Pancreas (tissue), 10 donors: ENCODE measurements at places on chromosomes 5 and 9. TPM values are rescaled to one million over a fixed set of nuclear protein-coding genes. Genes with fewer than 3 reads are reported as not detected.

DNA sequence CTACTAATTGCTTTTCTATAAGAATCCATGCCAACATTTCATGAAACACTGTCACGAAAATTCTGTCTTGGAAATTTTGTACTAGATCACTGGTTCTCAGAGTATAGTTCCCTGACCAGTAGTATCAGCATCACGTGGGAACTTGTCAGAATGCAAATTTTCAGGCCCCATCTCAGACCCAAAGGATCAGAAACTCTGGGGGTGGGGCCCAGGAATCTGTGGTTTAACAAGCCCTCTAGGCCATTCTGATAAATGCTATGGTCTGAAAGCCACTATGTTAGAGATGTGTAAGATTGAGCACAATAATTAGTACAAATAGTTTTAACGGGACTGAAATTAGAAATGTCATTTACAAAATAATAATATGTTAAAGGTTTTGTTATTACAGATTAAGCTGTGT, 615.7 kb upstream of the ARRDC3 start:
- H3K4me3 ChIP-seq = no peak overlapping the region
- no peaks in the 10 kb centered on the region for H3K27me3 ChIP-seq
- H3K4me1 ChIP-seq = no peaks in the 10 kb centered on the region
- no peaks in the 10 kb centered on the region for H3K36me3 ChIP-seq
- no peak for DNase-seq

GRCh38 chr5:137347865-137348264, 151.3 kb downstream of the SPOCK1 start:
- no peak for DNase-seq
- H3K36me3 ChIP-seq = no peaks in the 10 kb centered on the region
- H3K4me1 ChIP-seq = no peaks in the 10 kb centered on the region

- no peak for DNase-seq
- no peaks in the 10 kb centered on the region for H3K27me3 ChIP-seq
- H3K4me3 ChIP-seq = no peak overlapping the region
- no peaks in the 10 kb centered on the region for H3K4me1 ChIP-seq
- H3K36me3 ChIP-seq = no peaks in the 10 kb centered on the region
- no peak overlapping the region for H3K27ac ChIP-seq
Measured at GRCh38 chr5:90562341-90562740, 3.7 kb downstream of the ADGRV1 start.

GRCh38 chr5:146340260-146341081, 1.8 kb downstream of the POU4F3 start:
- H3K36me3 ChIP-seq = no peaks in the 10 kb centered on the region
- peak; percentile 59 for DNase-seq
- H3K27ac ChIP-seq = no peak overlapping the region
- H3K4me1 ChIP-seq = no peaks in the 10 kb centered on the region
- peak overlapping the region; percentile 25 for H3K4me3 ChIP-seq

DNA sequence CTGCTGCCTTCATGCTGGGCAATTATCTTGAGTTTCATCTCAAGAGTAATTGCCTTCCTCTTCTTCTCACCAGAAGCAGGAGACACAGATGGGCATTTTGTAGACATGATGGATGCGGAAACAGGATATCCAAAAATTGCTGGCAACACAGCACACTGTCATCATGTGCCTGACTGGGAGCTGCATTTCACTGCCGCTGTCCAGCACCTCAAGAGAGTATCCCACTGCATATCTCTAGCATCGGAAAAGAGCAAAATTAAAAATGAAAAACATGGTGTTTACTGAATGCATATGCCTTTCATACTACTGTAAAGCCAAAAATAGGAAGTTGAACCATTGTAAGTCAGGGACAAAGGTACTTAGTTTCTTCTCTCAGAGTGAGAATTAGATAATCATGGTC, 210.7 kb downstream of the MAN2A1 start:
- peaks cover 5% of the 10 kb centered on the region for H3K4me1 ChIP-seq

Gene ACOT12
- total RNA-seq = not detected

DNA sequence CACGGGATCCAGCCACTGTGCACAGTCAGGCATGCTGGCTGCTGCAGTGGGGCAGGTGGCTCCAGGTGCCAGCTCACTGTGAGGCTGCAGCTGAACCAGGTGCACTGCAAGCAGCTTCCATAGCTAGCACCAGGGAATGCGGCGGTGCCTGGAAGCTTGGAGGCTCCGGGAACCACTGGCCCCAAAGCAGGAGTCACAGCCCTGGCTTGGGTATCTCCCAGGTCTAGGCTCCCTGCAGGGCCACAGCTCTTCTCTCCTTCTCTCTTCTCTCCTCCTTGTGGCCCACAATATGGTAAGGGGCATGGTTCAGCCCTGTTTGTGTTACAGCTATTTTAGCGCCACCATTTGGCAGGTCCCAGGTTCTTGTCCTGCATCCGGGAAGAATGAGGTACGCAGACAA, 6.7 kb upstream of the MTMR12 start:
- no peak overlapping the region for H3K4me3 ChIP-seq
- no peak for DNase-seq
- H3K4me1 ChIP-seq = peaks cover 3% of the 10 kb centered on the region
- no peaks in the 10 kb centered on the region for H3K36me3 ChIP-seq
- H3K27ac ChIP-seq = no peak overlapping the region

- DNase-seq = no peak
- H3K4me1 ChIP-seq = peaks cover 1% of the 10 kb centered on the region
- no peak overlapping the region for H3K27ac ChIP-seq
- H3K27me3 ChIP-seq = no peaks in the 10 kb centered on the region
- no peaks in the 10 kb centered on the region for H3K36me3 ChIP-seq
Measured at GRCh38 chr5:176697934-176698538, 50.8 kb downstream of the TSPAN17 start.

DNA sequence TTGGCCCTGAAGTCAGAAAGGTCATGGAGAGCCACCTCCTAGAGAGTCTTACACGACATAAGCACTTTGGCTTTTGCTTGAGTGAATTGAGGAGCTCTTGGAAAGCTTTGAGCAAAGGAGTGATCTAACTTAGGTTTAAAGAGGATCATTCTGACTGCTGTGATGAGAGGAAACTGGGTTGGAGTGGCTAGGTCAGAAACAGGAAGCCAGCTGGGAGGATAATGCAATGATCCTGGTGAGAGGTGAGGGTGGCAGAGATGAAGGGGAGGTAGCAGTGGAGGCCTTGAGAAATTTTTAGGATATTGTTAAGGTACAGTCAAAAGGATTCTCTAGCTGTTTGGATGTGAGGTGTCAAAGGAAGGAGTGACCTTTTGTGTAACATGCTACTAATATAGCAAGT, 32.2 kb upstream of the ROPN1L start:
- no peak overlapping the region for H3K4me3 ChIP-seq
- H3K4me1 ChIP-seq = no peaks in the 10 kb centered on the region
- no peak for DNase-seq
- peaks cover 26% of the 10 kb centered on the region for H3K36me3 ChIP-seq
- no peak overlapping the region for H3K27ac ChIP-seq
- no peaks in the 10 kb centered on the region for H3K27me3 ChIP-seq

- H3K27me3 ChIP-seq = peaks cover 26% of the 10 kb centered on the region
- peaks cover 14% of the 10 kb centered on the region for H3K4me1 ChIP-seq
- H3K4me3 ChIP-seq = no peak overlapping the region
- H3K27ac ChIP-seq = no peak overlapping the region
- no peak for DNase-seq
- no peaks in the 10 kb centered on the region for H3K36me3 ChIP-seq
Measured at GRCh38 chr5:88677943-88678769, 204.8 kb downstream of the MEF2C start.

Gene TXNDC8
- total RNA-seq = not detected

Gene SLC1A1
- 2.0 TPM for total RNA-seq

- H3K27me3 ChIP-seq = no peaks in the 10 kb centered on the region
- H3K4me1 ChIP-seq = no peaks in the 10 kb centered on the region
- no peak for DNase-seq
- no peak overlapping the region for H3K27ac ChIP-seq
- no peaks in the 10 kb centered on the region for H3K36me3 ChIP-seq
- no peak overlapping the region for H3K4me3 ChIP-seq
Measured at GRCh38 chr5:154829589-154830218, 20.7 kb downstream of the FAXDC2 start.

Gene FBN2
- total RNA-seq = 0.51 TPM

DNA sequence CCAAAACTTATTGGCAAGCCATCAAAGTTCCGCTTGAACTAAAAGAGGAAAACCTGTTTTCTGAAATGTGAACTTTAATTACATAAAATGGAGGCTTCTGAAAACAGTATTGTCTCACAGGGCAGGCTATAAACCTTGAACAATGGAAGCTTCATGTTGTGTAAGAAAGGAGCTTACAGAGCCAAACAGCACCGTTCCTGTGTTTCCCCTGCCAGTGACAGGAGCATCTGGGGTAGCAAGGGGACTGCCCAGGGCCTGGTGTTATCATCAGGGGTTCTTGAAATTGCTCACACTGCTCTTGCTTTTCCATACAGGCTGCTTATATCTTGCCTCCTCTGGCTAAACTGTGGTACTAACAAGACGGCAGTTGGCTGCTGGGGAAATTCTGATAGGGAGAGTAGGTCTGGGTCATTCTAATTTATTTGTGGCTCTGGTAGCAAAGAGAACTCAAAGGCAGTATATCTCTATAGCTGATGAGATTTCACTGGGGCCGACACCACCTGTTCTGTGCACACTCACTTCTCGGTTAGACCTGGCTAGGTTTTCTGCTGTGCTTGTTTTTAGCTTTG, 40.4 kb downstream of the BASP1 start:
- no peak overlapping the region for H3K4me3 ChIP-seq
- no peak for DNase-seq
- H3K36me3 ChIP-seq = no peaks in the 10 kb centered on the region
- no peaks in the 10 kb centered on the region for H3K27me3 ChIP-seq
- no peak overlapping the region for H3K27ac ChIP-seq
- no peaks in the 10 kb centered on the region for H3K4me1 ChIP-seq

DNA sequence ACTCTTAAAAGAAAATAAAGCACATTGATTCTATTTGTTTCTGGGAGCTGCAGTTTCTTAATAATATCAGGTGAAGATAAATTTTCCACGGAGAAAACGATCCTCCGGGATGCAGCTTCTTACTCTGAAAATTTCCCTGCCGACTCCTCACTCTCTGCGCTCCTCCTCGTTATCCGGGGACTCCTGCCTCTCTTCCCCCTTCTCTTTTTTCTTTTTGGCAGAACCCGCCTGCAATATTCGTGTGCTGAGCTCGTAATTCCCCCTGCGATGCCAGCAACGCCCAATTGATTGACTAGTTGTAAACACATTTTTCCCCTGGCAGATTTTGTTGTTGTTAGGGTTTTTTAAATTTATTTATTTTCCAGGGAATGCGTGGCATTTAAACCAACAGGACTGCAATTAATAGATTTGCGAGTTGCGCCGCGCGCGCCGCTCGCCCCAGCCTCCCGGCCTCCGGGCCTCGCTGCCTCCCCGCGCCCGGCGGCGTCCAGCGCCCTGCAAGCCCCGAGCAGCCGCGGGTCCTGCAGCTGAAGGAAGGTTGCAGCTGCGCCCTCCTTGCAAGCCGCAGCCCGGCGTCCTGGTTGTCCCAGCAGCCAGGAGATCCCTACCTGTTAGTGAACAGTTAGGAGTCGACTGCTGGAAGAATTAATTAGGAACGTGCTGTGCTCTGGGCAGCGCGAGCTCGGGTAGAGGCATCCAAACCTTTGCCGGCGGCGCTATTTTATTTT, 2.2 kb downstream of the NTNG2 start:
- H3K36me3 ChIP-seq = no peaks in the 10 kb centered on the region
- H3K27ac ChIP-seq = no peak overlapping the region
- no peak overlapping the region for H3K4me3 ChIP-seq
- no peaks in the 10 kb centered on the region for H3K27me3 ChIP-seq
- no peak for DNase-seq

DNA sequence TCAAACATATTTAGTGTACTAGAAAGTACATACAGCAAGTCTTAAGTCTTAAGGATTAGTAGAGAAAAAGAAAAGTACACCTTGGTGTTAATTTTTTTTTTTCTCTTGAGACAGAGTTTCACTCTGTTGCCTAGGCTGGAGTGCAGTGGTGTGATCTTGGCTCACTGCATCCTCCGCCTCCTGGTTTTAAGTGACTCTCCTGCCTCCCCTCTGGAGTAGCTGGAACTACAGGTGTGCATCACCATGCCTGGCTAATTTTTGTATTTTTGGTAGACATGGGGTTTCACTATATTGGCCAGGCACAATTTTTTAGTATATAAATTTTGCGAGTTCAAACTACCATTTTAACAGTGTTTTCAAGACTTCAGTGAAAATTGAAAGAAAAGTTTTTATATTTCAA, 1941.1 kb upstream of the CDH6 start:
- no peak overlapping the region for H3K27ac ChIP-seq
- no peak for DNase-seq
- H3K4me3 ChIP-seq = no peak overlapping the region

Gene CD72
- 2.7 TPM for total RNA-seq

- H3K27ac ChIP-seq = no peak overlapping the region
- H3K36me3 ChIP-seq = no peaks in the 10 kb centered on the region
Measured at GRCh38 chr5:515273-515836, 8.9 kb downstream of the SLC9A3 start.

DNA sequence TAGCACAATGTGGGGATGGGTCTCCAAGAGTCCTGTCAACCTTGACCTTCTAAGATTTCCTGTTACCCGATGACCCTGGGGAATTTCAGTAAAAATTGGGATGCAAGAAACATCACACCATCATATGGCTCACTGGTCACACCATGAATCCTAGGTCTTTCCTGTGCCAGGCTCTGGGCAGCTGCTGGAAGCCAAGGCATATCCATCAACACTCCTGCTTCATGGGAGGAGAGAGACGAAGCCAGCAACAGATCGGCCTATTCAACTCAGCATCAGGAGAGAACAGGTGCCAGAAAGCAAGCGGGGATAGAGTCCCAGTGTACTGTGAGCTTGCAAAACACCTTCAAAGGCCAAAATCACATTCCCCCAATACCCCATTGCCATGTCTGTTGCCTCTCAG, 6.5 kb upstream of the NEK6 start:
- DNase-seq = no peak
- H3K27me3 ChIP-seq = no peaks in the 10 kb centered on the region
- H3K36me3 ChIP-seq = no peaks in the 10 kb centered on the region
- no peak overlapping the region for H3K4me3 ChIP-seq

Gene PLAC8L1
- total RNA-seq = 0.31 TPM

DNA sequence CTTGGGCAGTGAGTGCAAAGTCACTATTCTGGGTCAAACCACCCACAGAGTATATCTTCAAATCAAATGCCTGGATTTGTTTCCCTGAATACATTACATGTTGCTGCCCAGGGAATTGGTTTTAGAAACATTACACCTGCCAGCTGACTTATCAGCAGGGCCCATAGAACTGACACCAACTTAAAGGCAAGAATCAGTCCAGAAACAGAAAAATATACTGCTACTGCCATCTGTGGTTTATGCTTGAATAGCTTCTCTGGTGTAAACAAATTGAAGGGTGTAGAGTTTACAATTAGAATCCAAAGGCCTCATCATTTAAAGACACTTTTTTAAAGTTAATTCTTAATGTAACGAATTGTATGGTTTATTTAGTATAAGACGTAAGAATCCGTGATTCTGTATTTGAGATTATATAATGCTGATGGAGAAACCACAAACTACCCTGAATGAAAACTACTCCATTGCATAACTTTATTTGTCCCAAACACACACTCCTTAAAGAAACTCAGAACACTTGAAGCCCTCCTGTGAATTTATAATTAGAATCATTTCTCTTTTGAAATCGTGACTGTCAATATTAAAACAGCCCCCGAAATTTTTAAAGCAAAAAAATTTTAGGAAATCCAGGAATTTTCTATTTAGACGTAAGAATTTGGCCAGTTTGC, 6.2 kb downstream of the NR6A1 start:
- peaks cover 8% of the 10 kb centered on the region for H3K4me1 ChIP-seq
- DNase-seq = no peak
- no peaks in the 10 kb centered on the region for H3K27me3 ChIP-seq
- no peak overlapping the region for H3K27ac ChIP-seq
- H3K36me3 ChIP-seq = no peaks in the 10 kb centered on the region
